ENCODE measurements at places on chromosomes 12 and 14.

- no peak for DNase-seq
These were observed 209.8 kb downstream of the PELI2 start for GRCh38 chr14:56328021-56328420.

DNA sequence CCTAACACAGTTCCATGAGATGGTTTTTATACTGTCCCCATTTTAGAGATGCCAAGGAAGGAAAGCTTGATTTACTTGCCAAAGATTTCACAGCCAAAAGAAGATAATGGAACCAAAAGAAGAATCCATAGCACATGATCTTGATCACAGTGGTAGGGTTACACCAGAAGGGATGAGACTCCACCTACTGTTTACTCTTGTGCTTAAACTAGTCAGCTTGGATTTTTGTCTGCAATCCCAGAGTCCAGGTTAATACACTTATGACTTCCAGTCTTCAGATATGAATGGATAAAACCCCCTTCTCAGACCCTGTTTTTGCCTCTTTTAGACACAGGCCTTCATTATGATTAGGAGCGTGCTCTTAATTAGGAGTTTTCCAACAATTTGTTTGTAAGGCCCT is 454.2 kb downstream of the AEBP2 start:
- DNase-seq: no peak

- DNase-seq: no peak
These were observed 3.0 kb upstream of the METTL17 start for GRCh38 chr14:20986811-20987210.

DNA sequence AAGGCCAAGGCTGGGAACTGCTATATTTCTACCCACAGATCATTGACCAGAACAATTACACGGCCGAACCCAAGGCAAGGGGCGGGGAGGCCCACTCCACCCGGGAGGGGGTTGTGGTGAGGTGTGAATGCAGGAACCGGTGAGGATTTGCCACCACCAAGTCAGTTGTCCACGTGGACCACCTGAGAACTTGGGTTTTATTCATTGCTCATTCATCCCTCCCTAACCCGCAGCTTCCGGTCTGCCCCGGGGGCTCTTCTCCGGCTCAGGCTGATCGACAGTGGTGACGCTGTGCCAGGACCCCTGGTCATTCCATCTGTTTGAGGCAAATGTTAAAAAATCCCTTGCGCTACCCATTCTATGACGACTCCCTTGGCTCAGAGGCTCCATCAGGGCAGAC is 127.7 kb upstream of the RTL1 start:
- no peak for DNase-seq

DNA sequence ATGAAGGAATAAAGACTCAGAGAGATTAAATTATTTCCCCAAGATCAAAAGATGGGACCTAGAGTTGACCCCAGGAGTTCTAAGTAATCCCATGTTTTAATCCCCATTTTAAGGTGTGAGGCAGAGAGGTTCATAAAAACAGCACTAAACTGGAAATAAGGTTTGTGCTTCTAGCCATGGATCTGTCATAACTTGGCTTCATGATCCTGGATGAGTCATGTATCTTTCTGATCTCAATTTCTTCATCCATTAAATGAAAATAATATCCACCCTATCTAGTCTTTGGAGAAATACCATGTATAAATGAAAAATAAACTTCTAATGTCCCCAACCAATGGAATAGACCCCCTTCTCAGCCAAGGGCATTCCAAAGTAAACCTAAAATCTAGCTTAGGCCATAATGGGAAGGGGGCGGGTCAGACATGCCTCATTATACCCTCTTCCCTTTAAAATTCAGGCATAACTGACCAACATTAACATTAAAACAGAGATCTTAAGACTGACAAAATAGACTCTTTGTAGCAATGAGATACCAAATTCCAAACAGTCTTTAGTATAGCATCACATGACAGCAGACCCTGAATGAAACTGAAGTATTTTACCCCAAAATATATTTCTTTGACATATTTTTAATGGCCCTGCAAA is 47.8 kb downstream of the SLC41A2 start:
- DNase-seq: no peak

DNA sequence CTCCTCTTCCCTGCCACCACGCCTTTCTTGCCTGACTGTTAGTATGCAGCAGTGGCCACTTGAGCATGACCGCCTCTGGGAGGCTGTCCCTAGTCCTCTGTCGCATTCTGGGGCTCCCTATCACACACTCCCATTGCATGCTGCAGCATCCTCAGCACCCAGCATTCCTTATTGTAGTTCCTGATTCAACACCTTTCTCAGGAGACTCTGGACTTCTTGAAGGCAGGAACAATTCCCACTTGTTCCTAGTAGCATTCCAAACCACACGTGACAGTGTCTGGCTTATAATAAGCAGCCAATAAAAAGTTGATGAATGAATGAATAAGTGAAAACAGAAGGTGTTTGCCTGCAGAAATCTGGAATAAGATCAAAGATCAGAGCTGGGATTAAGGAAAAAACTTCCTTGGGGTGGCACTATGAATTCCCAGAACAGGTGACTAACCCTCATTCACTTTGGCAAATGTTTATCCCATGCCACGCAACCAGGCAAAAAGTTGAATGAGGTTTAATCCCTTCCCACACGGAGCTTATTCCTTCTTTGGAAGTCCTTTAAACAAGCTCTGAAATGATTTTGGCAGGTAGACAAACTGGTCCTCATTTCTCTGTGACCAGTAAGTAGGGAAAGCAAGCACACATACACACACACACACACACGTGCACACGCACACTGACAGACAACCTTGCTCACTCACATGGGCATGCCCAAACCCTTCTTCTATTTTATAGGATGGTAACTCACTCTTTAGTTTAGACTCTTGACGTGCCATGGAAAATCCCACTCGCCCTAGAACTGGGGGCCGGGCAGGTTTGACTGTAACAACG is 26.5 kb downstream of the NTF3 start:
- no peak for DNase-seq

GRCh38 chr12:19683178-19683927 is 244.1 kb downstream of the AEBP2 start:
- no peak for DNase-seq

- DNase-seq: no peak
These were observed 68.5 kb downstream of the FBXO34 start for GRCh38 chr14:55339770-55340169.

DNA sequence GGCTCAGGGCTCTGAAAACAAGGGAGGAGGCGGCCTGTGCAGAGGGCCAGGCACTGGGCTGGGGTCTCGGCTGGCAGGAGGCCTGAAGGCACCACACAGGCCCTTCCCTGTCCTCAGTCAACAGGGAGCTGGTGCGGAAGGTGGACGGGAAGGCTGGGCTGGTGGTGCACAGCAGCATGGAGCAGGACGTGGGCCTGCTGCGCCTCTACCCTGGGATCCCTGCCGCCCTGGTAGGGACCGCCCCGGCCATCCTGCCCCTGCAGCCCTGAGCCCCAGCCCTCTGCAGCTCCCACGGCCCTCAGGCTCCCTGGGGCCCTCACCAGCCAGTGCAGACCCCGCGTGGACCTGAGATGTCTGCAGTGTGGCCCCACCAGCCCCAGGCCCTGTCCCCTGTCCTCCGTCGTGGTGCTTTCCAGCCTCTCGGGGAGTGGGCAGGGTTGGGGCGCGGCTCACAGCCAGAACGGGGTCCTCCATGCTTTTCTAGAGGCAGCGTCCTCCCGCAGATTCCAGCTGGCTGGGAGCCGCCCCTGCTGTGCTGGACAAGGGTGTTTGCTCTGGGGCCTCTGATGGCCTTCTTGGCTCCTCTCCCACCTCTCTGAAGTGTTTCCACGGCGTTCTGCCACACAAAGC is 18.1 kb downstream of the ASPG start:
- DNase-seq: peak; percentile 49

DNA sequence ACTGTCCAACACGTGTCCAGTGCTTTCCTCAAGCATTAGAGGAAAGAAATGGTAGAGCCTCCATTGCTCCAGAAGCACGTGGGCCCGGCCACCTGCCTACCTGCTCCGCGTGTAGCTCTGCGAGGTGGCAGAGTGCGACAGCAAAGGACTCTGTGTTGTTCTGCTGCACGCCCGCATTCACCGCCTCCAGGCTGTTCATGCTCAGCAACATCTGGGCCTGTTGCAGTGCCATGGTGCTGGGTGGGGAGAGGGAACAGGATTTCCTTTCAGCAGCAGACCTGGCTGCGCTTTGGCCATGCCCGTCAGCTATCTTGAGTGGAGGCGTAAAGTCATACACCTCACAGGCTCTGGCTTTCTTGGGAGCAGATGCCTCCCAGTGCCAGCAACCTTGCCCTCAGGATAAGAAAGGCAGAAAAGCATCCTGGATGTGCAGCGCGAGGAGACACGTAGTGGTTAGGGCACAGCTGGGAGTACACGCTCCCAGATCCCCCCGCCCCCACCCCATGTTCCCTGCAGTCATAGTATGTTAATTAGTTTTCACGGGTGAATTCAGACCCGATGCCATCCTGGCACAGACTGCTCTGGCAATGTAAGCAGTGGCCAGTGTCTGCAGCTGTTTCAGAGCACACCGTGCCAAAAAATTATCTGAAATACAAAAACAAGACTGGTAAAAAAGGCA is 25.1 kb downstream of the ANAPC5 start:
- peak; percentile 52 for DNase-seq

DNA sequence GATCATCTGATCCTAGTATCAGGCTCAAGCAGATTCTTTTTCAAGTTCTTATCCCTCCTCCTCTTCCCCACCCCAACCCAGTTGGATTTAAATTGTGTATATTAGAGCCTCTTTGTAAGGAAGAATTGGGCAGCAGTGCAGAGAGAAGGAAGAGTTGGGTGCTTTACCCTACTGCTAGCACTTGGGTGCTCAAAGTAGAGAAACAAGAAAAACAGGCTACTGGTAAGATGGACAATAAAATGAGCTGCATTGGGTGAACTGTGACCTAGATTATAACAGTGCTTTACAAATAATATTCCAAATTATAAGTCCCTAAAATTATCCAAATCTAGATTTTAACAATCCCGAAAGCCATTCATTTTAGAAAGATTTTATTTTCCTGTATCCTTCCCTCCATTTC is 363.4 kb upstream of the GARIN6 start:
- no peak for DNase-seq

DNA sequence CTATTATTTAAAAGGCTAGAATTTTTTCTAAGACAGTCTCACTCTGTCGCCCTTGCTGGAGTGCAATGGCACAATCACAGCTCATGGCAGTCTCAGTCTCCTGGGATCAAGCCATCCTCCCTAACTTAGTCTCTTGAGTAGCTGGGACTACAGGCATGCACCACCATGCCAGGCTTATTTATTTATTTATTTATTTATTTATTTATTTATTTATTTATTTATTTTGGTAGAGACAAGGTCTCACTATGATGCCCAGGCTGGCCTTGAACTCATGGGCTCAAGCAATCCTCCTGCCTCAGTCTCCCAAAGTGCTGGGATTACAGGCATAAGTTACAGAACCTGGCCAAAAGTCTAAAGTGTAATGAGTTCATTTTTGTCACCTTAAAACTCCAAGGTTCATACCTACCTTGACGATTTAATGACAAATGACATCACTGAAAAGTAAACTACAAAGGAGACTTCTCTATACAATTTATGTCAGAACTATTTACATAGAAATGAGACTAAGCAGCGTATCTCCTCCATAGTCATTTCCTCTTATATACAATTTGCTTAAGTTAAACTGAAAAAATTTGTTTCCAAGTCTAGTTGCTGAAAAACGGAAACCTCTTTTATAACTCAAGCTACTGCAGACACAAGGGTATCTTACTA is 78.2 kb downstream of the EPS8 start:
- DNase-seq: no peak

DNA sequence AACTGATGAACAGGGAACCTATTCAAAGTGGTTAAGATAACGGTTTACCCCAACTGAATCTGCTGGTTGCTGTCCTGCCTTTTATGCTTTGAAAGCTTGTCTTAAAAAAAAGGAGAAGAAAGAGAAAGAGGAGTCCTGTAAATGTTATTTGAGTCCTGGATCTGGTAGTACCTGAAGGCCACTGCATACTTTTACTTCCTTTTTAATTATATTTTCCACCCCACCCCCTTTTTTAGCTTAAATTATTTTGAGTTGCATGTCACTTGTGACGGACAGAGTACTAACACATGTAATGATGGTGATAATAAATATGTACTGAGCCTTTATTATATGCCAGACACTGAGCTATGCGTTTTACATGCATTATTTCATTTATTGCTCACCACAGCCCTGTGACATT is 2.5 kb upstream of the AMIGO2 start:
- no peak for DNase-seq

DNA sequence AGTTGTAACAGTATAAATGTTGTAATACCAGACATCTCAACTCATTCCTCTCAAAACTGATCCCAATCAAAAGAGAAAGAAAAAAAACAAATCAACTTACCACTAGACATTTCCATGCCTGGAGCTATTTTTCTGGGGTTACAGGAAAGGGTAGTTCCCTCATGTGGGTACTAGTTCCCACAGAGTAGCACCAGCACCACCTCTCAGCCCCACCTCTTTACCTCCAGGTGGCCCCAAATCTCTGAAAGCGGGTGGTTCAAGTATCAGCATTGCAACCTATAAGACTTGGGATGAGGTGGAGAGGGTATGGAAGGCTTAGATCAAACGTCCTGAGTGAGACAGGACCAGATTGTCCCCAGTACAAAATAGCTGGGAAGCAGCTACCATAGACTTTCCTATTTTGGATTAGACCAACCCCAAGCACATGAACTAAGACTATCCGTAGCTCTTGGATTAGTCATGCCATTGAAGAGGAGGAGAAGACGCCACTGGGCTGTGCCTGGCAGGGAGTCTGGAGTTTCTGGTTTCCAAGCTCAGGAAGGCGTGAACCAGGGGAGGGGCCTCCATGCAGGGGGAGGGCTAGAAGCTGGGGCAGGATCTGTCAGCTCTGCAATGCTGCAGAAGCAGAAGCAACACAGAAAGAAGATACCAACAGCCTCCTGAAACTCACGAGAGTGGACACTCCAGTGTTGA is at the start of gene SLC39A2:
Gene SLC39A2, plus strand, starts transcription at position 620 of the 693 bp plus-strand sequence. CDS start 154 bp downstream, outside the sequence.
- DNase-seq: no peak

GRCh38 chr12:102568276-102568675 is 87.9 kb upstream of the IGF1 start:
- no peak for DNase-seq

GRCh38 chr12:102964872-102965271 is 7.4 kb downstream of the ASCL1 start:
- no peak for DNase-seq

DNA sequence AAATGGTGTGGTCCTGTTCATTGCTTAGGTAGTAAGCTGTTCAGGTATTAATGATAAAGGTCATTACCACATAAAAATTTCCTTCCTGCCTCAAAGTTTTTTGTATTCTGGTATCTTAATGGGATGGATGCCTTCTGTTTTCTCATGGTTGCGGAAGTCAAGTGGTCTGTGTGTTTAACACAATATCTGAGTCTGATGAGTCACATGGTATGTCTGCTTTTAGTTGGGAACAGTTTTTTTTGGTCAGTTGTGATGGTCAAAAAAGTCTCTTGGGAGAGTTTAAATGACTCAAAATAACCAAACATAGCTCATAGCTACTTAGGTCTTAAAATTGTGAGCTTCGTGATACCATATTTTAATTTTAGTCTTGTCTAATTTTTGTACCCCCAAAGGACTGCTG is 40.7 kb downstream of the STK38L start:
- DNase-seq: no peak

- DNase-seq: no peak
These were observed 90.2 kb downstream of the CALM1 start for GRCh38 chr14:90487031-90487430.

GRCh38 chr14:89085231-89085731 is 260.8 kb downstream of the TTC8 start:
- no peak for DNase-seq
